Stimulated activated CD8-positive, alpha-beta memory T cell treated with anti-CD3 and anti-CD28 coated beads, Interleukin-7, amount 100 ng/mL, for 1 hour (primary cell): ENCODE measurements at places on chromosomes 5 and 9.

- no peak for DNase-seq
Observed at GRCh38 chr5:143182901-143183820, 220.3 kb downstream of the NR3C1 start.

GRCh38 chr9:35562895-35563780, 41.9 kb upstream of the TESK1 start:
- no peak for DNase-seq

GRCh38 chr9:120475341-120475740, 104.6 kb downstream of the CDK5RAP2 start:
- no peak for DNase-seq

DNA sequence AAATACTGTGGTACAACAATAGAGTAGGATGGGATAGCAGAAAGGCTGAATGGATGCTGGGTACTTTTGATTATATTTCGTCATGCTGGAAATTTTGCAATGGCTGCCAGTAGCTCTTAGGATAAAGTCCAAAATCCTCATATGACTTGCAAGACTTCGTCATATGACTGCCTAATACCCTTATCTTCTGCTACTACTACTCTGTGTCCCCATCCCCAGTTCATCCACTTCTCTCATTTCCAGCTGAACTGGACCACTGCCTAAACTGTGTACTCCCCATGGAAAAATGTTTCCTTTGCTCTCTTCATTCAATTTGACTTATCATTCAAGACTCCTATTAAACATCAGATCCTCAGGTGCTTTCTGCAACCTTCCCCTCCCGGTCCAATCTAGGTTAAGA, 212.9 kb downstream of the BRINP1 start:
- DNase-seq = no peak

DNA sequence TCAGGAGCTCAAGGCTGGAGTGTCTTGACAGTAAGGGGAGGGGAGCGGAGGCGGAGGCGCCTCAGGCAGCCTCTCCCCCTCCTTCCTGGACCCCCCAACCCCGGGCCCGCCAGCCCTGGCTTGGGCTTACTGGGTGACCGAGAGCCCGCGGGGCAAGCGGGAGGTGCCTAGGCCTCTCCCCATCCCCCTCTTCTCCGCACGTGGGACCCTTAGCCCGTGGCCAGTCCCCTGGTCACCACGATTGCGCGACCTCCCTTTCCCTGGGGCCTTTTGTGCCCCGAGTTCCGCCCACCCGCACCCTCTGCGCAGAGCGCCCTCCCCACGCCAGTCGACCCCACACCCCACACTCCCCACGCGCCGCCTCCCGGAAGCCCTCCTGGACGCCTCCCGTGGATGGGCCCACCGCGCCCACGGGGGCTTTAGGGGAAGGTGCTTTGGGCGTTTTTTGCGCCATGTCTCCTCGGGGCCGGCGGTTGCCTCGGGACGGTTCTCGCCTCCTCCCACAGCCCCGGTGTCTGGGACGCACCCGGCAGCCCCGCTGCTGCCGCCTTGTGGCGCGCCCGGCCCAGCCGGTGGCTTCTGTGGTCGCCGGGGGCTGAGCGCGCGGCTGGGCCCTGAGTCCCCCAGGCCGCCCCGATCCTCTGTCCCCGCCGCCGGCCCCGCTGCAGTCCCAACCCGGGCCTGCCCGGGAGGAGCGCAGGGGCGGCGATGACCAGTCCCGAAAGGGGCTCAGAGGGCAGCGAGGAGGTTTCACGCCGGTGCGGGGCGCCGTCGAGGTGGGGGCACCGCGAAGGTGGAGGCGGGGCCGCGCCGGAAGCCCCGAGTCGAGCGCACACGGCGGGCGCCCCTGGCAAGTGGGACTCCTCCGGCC, 3.2 kb downstream of the TOR4A start:
- no peak for DNase-seq

DNA sequence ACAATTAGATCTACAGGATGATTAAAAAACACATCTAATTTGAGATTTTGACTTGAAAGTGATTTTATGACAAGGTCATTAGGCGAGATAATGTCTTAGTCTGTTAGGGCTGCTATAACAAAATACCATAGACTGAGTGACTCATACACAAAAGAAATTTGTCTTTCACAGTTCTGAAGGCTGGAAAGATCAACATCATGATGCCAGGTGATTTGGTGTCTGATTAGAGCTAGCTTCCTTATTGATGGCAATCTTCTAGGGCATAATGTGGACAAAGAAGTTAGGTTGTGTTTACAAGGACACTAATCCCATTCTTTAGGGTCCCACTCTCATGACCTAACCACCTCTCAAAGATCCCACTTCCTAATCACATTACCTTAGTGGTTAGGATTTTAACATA, 256.7 kb downstream of the TUSC1 start:
- DNase-seq = no peak

- no peak for DNase-seq
Observed at GRCh38 chr5:149559706-149560105, 8.5 kb upstream of the CSNK1A1 start.

- DNase-seq = no peak
Observed at GRCh38 chr9:108889649-108890067, 27.6 kb downstream of the ACTL7A start.

GRCh38 chr9:77183581-77183980, 6.2 kb downstream of the VPS13A start:
- no peak for DNase-seq

GRCh38 chr9:96674906-96675538, 19.9 kb upstream of the PRXL2C start:
- DNase-seq = no peak

- DNase-seq = no peak
Observed at GRCh38 chr5:124583469-124584350, 162.7 kb downstream of the ZNF608 start.

- no peak for DNase-seq
Observed at GRCh38 chr9:29297592-29297991, 1724.3 kb upstream of the C9orf72 start.

- DNase-seq = no peak
Observed at GRCh38 chr5:59749782-59750520, 143.6 kb downstream of the PDE4D start.
